ENCODE measurements at places on chromosomes 2 and 18.

DNA sequence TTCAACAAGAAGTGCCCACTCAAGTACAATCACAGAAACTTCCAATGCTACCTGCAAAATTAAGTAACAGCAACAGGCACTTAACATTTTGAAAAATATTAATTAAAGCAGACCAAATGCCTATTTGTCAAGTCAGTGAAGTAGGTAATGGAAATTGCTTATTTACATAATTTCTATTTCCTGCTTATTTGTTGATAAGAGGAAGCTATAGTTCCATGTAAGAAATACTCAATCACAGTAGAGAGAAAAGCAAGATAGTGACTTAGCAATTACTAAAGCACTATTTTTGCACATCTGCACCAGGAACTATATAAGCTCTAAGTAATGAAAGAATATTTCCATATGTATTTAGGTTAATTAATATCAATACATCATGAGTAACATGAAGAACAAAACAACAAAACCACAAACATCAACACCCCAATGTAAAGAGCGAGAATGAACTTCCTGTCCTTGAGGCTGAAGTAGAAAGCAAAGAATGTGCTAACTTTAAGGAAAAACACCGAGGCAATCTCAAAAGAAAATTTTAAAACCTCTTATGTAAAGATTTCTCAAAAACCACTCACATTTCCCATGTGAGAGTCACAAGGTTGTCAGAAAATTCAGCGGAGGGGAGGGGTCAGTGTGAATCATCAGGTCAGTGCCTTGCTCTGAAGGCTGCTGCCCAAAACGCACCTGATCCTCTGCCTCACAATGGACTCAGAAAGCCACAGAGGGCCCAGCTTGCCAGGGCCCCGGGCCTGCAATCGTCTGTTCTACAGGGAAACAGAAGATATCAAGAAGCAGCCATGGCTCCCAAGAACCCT, 12.5 kb downstream of the NPC1 start:
- no peaks in the 10 kb centered on the region for H3K27me3 ChIP-seq
- H3K4me3 ChIP-seq: peak overlapping the region; percentile 46
- H3K36me3 ChIP-seq: peaks cover 47% of the 10 kb centered on the region
- peak overlapping the region; percentile 77 for H3K27ac ChIP-seq

DNA sequence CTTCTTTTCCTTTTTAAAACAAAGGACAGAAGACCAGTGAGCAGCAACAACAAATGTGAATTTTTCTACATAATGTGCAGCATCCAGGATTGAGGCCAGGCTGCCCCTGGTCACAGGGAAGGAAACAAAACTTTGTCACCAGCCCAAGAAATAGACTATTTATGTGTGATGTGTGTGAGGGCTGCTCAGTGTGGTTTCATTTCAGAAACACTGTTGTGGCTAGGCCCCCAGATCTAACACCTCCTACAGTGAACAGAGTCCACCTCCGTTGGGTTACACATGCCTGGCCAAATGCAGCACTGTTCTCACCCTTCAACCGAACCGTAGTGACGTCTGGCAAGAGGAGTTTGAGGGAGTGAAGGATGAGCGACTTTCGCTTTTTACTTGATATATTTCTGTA, 146.3 kb upstream of the RIOK3 start:
- peak overlapping the region; percentile 81 for H3K27ac ChIP-seq
- H3K36me3 ChIP-seq: peaks cover 16% of the 10 kb centered on the region
- no peaks in the 10 kb centered on the region for H3K27me3 ChIP-seq

DNA sequence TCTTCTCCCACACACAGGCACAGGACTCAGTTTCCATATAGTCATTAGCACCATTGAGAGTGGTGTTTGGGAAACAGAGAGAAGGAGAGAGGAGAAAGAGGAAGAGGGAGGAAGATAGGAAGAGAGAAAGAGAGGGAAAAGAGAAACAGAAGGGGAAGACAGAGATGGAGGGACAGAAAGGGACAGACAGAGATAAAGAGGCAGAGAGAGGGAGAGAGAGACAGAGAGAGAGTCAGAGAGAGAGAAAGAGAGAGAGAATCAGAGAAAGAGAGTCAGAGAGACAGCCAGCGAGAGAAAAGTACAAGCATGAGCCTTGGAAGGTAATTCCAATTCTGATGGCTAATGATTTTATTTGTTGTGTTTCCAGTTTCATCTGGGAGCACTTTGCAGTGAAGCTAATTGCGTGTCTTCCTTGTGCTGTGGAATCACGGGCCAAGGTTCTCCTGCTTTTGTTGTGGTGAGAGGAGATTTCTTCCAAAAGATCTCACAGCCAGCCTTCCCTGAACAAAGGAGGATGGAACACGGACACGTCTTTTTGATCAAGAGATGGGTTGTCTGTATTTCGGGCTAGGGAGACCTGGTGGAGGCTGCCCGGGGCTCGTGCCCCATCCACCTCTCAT, 153.6 kb upstream of the TWIST2 start:
- no peak overlapping the region for H3K4me3 ChIP-seq
- no peaks in the 10 kb centered on the region for H3K27me3 ChIP-seq
- no peak overlapping the region for H3K27ac ChIP-seq
- no peaks in the 10 kb centered on the region for H3K36me3 ChIP-seq
- no peak for DNase-seq
- H3K4me1 ChIP-seq: no peaks in the 10 kb centered on the region

GRCh38 chr18:48236822-48237221, 172.4 kb downstream of the ZBTB7C start:
- H3K27ac ChIP-seq: no peak overlapping the region
- no peak overlapping the region for H3K4me3 ChIP-seq
- no peak for DNase-seq

DNA sequence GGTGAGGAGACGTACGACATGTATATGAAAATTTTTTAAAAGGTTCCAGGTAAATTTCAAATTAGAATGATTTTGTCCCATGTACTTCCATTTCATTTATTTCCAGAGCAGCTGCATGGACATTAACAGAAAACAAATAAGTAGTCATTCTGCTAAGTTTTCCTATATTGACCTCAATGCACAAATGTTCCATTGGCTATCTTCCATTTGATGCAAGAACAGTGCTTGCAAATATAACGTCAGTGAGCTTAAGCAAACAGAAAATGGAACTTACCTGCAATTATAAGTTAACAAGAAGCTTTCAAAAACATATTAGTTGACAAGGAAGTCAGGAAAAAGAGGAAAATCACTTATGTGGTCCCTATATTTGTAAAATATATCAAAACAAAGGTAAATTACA, 16.6 kb downstream of the PAIP2B start:
- no peak for DNase-seq
- H3K4me1 ChIP-seq: no peaks in the 10 kb centered on the region
- no peak overlapping the region for H3K27ac ChIP-seq
- H3K27me3 ChIP-seq: peaks cover 14% of the 10 kb centered on the region
- H3K4me3 ChIP-seq: no peak overlapping the region
- H3K36me3 ChIP-seq: no peaks in the 10 kb centered on the region

- peaks cover 17% of the 10 kb centered on the region for H3K27me3 ChIP-seq
- no peak overlapping the region for H3K27ac ChIP-seq
- no peak overlapping the region for H3K4me3 ChIP-seq
- peak; percentile 14 for DNase-seq
- peaks cover 3% of the 10 kb centered on the region for H3K36me3 ChIP-seq
Measured at GRCh38 chr2:234880551-234881211, 71.1 kb upstream of the SH3BP4 start.

DNA sequence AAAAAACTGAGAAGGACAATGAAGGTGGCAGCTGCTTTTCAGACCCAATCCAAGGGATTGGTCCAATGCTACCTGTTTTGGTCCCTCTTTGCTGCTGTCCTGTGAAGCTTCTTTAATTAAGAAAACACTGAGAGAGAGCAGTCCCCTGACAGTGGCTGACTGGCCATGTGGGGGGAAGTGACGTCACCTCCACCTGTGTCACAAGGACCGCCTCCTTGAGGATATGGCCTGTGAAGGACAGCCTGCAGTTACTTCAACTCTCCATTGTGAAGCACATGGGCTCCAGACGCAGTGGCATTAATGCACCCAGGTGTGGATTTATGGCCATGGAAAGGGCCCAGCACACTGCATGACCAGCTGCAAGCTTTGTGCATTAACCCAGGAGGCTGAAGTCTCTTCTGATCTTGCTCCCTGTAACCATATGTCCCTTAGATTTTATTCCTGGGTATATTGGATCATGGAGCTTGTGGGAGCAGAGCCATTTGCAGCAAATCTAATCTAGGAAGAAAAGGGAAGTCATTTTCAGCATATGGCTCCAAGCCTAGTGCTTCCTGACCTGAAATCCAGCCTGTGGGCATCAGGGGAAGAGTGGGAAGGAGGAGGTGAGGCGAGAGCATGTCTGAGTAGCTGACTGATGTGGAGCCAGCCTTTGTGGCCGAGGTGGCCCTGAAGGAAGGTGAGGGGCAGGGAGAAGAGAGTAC, 32.2 kb downstream of the KIF5C start:
- no peaks in the 10 kb centered on the region for H3K36me3 ChIP-seq
- H3K27ac ChIP-seq: no peak overlapping the region
- H3K4me1 ChIP-seq: no peaks in the 10 kb centered on the region
- no peaks in the 10 kb centered on the region for H3K27me3 ChIP-seq

DNA sequence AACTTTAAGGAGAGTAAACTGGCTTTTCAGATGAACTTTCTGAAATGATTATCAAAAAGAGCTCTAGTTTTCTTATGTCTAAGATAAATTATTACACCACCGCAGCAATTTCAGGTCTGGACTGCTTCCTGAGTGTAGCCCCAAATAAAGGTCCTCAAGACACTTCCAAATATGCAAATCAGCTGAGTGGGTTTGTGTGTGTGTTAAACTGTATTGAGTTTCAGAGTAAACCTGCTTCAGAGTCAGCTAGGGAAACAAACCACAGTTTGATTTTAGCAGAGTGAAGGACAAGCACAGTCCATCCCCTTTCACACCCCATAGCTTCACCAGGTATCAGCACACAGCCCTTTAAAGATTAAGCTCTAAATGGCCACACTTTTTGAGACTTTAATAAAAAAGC, 168.7 kb downstream of the NRXN1 start:
- no peak overlapping the region for H3K4me3 ChIP-seq
- H3K27me3 ChIP-seq: no peaks in the 10 kb centered on the region
- H3K27ac ChIP-seq: no peak overlapping the region
- no peaks in the 10 kb centered on the region for H3K36me3 ChIP-seq
- DNase-seq: no peak
- no peaks in the 10 kb centered on the region for H3K4me1 ChIP-seq

GRCh38 chr2:97660775-97661389, 3.0 kb downstream of the ACTR1B start:
- peak overlapping the region; percentile 98 for H3K27ac ChIP-seq
- H3K4me1 ChIP-seq: peaks cover 28% of the 10 kb centered on the region
- DNase-seq: no peak
- no peaks in the 10 kb centered on the region for H3K27me3 ChIP-seq

DNA sequence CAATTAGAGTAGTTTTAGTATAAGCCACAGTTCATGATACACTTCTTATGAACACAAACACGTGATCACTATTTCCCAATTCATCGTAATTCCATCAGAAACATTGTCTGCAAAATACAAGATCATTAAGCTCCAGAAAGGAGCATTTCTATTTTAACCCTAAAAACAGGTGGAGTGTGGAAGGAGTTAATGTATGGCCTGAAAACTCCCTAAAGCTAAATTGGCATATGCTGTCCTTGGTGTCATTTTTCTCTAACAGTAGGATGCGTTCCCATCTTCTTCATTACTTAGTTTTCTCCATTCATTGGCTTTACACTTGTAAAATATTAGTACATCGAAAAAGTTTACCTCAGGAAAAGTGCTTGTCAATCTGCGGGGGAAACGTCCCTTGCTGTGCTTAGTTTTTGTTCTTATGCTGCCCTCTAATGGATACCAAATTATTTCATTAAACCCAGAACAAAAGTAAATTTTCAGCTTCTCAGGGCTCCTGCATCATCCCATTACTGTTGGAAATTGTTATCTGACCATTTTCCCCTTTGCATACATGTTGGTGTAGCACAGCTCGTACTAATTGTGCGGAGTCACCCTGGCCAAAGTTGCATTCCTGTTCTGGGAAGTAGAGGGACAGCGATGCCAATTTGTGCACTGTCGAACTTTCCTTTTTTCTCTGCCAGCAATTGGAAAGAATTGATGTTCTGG, 153.4 kb downstream of the GPD2 start:
- DNase-seq: no peak
- no peak overlapping the region for H3K27ac ChIP-seq
- H3K4me3 ChIP-seq: no peak overlapping the region
- H3K4me1 ChIP-seq: peaks cover 11% of the 10 kb centered on the region
- H3K27me3 ChIP-seq: no peaks in the 10 kb centered on the region

DNA sequence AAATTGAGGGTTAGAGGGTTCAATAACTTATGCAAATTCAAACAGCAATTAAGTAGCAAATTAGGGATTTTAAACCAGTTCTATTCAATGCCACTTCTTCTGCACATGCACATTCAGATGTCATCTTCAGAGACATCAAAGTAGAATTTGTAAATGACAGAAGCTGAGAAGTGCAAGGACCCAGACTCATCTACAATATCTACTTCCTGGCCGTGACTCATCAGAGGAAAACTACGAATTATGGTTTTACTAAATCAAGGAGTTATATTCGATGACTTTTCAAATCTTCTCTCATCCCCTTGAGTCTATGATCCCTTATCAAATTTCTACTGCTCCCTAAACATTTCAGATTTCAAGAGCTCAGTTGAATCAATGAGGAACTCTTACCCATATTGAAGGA, 20.0 kb upstream of the STAT4 start:
- no peaks in the 10 kb centered on the region for H3K36me3 ChIP-seq
- no peak for DNase-seq
- H3K27ac ChIP-seq: peak overlapping the region; percentile 20
- H3K4me1 ChIP-seq: peaks cover 49% of the 10 kb centered on the region
- H3K4me3 ChIP-seq: no peak overlapping the region

GRCh38 chr2:201264472-201265173, 4.3 kb downstream of the CASP8 start:
- H3K27ac ChIP-seq: peak overlapping the region; percentile 84
- H3K36me3 ChIP-seq: peaks cover 59% of the 10 kb centered on the region
- peaks cover 64% of the 10 kb centered on the region for H3K4me1 ChIP-seq
- DNase-seq: no peak

DNA sequence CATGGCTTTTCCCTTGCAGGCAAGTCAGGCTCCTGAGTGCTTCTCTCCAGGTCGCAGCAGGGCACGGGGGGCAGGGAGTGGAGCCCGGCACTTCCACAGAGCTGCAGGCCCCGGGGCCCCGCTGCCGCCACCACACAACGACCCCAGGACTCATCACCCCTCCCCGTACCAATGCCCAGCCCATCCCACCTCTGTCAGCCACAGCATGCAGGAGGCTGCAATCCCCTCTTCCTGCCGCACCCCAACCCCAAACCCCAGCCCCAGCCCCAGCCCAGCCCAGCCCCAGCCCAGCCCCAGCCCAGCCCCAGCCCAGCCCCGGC, 288.0 kb downstream of the NDUFA10 start:
- no peak for DNase-seq
- H3K36me3 ChIP-seq: no peaks in the 10 kb centered on the region
- no peak overlapping the region for H3K27ac ChIP-seq
- H3K4me1 ChIP-seq: no peaks in the 10 kb centered on the region
- no peak overlapping the region for H3K4me3 ChIP-seq

- H3K27ac ChIP-seq: no peak overlapping the region
- H3K27me3 ChIP-seq: no peaks in the 10 kb centered on the region
- no peak overlapping the region for H3K4me3 ChIP-seq
Measured at GRCh38 chr2:60844105-60844504, 37.3 kb upstream of the REL start.

GRCh38 chr2:68709421-68709911, 25.1 kb upstream of the ARHGAP25 start:
- H3K4me3 ChIP-seq: no peak overlapping the region
- peaks cover 28% of the 10 kb centered on the region for H3K4me1 ChIP-seq
- no peak for DNase-seq
- no peak overlapping the region for H3K27ac ChIP-seq

Data from activated T-helper 2 cell treated with anti-CD3 and anti-CD28 coated beads, Interferon-gamma antibody, Interleukin-2, Interleukin-4, amounts not matched to agents 10 μg/mL and 5 μg/mL and 100 μg/mL, durations not matched to agents 14 hours and 24 hours and 36 hours (primary cell).